Inflammatory macrophage treated with lipopolysaccharide for 4 hours (primary cell): ENCODE measurements at places on chromosomes 7 and 10.
A peak's percentile ranks its signal among the peaks of the same experiment; 100 is the strongest.

GRCh38 chr7:362402-363096 lies 72.6 kb downstream of the FOXL3 start:
- DNase-seq, result peak; percentile 21

DNA sequence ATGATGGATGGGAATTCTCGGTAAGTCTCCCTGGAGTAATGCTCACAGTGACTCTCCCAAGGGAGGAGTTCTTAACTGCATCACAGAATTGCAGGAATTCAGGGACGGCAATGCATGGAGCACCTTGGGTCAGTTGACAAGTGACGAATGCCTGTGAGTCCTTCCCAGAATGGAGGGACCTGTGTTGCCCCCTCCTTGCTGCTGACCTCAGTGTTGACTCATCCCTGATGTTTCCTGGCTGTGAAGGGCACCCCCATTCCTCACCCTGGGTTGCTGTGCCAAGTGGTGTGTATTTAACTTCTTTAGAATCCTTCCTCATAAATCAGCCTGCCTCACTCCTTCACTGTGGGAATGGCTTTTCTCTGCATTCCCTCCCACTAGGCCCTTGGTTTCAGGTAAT lies 98.9 kb downstream of the LRMDA start:
- DNase-seq, result no peak

DNA sequence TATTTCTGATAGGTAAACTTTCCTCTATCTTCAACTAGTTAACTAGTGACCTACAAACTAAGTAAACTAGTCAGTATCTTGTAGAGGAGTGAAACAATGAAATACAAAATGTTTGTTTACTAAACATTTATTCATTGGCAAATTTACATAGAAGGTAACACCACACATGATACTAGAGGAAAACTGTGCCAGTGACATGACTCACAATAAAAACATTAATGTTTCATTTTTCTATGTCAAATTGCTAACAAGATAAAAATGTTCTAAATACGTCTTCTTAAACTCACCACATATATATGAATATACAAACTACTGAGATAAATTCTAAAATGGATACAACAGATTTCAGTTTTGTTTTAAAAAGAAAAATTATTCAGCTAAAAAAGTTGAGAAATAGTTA lies 471.3 kb downstream of the PARD3 start:
- no peak for DNase-seq

GRCh38 chr10:74925708-74926107 lies 99.3 kb downstream of the KAT6B start:
- no peak for DNase-seq

DNA sequence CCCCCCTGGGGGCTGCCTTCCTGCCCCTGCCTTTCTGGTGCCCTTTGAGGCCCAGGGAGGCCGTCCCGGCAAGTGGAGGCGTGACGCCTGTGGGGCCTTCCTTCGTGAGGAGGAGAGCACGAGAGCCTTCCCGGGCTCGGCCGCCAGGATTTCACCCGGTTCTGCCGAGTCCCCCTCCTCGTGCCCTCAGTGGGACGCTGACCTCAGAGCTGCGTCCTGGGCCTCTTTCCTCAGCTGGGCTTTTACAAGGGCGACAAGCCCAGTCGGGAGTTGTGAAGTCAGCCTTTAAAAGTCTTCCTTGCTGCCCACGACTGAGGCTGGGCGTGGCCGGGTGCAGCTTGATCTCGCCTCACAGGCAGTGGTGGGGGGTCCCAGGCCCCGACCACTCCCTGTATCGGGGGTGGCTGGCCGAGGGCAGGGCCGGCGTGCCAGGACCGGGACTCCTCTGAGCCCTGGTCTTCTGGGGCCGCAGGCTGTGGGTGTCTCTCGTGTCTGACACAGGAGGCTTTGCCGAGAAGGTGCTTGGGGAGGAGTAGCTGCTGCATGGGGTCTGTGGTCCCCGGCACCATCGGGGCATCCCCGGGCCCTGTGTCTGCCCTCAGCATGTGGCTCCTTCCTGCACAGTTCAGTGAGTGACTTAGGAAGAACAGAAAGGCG lies 41.8 kb downstream of the FAM20C start:
- no peak for DNase-seq

DNA sequence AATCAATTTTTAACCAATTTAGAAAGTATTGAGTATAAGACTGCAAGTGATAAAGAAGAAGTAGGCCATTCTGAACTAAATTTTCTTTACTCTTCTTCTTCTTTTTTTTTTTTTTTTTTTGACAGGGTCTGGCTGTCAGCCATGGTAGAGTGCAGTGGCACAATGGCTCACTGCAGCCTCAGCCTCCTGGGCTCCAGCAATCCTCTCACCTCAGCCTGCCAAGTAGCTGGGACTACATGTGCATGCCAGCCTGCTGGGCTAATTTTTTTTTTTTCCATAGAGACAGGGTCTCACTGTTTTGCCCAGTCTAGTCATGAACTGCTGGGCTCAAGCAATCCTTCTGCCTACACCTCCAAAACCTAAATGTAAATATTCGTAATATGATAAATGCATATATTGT lies 63.2 kb downstream of the DGKB start:
- no peak for DNase-seq

DNA sequence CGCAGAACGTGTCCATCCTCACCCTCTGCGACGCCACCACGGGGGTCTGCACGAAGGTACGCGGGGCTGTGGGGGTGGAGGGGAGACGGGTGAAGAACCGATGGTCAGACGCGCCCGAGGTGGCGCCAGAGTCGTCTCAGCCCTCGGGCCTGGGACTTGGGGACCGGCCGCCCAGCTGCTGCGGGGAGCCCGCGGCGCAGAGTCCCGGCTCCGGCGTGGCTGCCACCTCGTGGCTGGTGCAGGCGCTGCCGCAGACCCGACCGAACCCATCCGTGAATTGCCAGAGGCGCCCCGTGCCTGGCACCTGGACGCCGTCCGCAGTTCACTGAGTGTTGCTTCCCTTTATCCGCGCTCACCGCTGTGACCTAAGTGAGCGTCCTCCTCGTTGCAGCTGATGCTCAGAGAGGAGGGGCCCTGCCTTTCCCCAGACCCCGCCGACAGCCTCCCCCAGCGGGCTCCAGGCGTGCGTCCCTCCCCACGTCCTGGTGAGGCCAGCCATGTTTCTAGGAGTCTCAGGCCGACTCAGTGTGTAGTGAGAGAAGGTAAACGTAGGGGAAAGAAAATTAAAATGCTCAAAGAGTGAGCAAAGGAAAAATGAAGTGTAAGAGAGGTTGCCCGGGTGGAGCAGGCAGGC lies 208.7 kb downstream of the PAXIP1 start:
- DNase-seq, result no peak

DNA sequence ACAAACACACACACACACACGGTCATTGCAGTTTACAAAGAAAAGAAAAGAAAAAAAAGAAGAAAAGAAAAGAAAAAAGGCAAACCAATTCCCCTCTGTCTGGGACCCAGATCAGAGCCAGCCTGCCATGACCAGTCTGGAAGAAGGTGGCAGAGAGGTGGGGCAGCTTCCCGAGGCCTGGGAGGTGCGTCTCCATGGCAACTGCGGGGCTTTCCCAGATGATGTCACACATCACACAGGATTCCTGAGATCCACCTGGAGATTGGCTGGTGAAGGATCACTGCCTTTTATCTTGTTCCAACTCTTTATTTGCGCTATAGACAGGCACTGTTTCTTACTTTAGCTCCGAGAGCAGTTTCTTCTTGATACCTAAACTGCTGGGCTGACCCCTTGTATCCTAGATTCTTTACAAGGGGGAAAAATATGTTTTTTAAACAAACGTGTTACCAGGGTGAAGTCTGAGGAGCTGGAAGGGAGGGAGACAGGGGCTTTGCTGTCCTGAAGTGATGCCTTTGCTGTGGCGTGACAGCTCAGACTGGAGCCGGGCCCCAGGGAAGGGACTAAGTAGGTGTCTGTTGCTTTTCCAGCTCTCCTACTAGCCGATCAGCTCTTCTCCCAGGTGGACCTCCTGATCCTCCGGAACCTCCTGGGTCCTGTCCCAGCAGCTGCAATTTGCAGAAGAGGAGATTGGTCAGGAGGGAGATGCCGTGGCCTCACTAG lies 298.5 kb downstream of the KLF6 start:
- DNase-seq, result no peak

- DNase-seq, result no peak
Measured at GRCh38 chr7:28658381-28658780, 246.1 kb downstream of the CREB5 start.

DNA sequence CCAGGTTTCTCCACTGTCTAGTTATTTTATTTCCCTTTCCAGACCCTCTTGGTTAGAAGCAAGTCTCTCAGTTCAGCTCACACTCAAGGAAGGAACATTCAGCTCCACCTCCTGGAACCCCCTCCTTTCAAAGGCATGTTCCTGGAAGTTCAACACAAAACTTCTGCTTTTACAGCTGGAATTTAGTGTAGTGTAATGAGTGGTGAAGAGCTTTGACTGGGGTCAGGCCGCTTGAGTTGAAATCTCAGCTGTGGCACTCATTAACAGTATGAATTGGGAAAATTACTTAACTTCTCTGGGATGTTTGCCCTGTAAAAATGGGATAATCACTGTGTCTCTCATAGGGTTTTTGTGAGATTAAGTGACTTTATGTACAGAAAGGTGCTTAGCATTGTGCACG lies 91.7 kb downstream of the TMEM178B start:
- no peak for DNase-seq

GRCh38 chr7:71846160-71846559 lies 566.0 kb downstream of the CALN1 start:
- DNase-seq, result no peak
